ENCODE measurements at places on chromosomes 6 and 20.

GRCh38 chr6:68634726-68635411 is at the start of gene ADGRB3:
Gene ADGRB3 (plus strand): TSS chr6:68635282. CDS start chr6:68638676, 3,394 bp downstream.
- no peak for DNase-seq

- peak; percentile 76 for DNase-seq
Observed at GRCh38 chr6:134640975-134641429, 308.9 kb downstream of the ALDH8A1 start.

DNA sequence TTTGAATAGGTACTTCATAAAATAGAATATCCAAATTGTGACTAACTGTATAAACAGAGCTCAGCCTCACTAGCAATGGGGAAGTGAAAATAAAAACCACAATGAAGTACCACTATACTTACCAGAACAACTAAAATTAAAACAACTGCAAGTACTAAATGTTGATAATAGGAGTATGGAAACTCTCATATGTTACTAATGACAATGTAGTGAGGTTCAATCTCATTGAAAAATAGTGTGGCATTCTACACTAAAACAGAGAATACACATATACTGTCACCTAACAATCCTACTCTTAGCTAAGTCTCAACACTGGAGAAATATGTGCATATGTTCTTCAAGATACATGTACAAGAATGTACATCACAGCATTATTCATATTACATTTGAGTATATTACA is 132.0 kb upstream of the CARMIL1 start:
- no peak for DNase-seq

- no peak for DNase-seq
Observed at GRCh38 chr6:87716928-87717614, 15.0 kb upstream of the AKIRIN2 start.

DNA sequence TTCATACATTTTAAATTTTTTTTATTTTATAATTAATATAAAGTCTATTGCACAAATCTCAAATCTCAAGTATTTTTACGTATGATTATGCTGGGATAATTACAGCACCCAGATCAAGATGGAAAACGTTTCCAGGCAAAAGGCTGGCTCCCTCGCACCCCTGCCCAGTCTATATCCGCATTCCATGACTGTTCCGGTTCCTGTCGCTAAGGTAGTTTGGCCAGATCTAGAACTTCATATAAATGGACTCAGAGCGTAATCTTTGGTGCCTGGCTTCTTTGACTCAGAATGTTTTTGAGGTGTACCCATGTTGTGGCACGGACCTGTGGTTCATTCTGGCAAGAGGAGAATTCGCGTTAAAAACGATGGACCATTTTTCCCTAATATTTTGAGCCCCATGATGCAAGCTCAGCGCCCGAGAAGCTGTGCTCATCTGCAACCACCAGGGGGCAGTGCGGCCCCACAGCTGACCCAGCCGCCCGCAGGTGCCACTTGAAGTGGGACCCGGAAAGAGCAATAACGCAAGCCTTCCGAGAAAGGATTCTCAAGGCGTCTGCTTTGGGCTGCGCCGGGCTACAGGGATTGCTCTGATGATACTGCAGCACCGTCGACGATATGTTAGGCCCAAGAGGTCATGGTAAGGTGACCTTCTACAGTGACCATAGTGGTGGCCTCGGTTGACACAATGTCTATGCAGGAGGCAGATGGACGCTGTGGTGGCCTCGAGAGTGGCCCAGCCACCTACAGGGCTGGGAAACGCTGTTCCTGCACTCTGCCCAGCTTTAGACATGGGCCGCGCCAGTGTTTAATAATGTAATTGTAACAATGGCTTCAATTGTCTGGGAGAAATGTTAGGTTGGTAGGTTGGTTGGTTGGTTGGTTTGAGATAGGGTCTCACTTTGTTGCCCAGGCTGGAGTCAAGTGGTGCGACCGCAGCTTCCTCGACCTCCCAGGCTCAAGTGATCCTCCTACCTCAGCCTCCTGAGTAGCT is 160.1 kb downstream of the ZMYND8 start:
- DNase-seq = peak; percentile 54

GRCh38 chr20:42336576-42336975 is 718.4 kb upstream of the CHD6 start:
- DNase-seq = no peak

DNA sequence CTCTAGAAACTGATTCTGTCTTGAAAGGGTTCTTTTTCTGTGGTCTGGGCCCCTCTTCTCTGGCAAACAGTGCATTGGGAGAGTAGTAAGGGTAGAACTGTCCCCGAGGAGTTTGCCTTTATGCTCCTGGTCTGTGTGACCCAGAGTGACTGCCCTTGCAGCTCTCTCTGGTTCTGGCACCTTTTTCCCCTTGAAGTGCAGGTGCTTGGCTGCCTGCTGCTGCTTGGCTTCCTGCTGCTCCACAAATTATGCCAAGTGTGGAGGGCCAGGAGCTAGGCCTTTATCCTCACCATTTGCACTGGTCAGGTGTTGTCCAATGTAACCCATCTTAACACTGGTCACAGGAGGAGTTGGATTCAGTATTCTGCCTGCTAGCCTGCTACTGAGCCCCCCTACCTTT is 11.2 kb downstream of the KIZ start:
- no peak for DNase-seq

- no peak for DNase-seq
Observed at GRCh38 chr20:2911200-2911599, 37.9 kb downstream of the PTPRA start.

DNA sequence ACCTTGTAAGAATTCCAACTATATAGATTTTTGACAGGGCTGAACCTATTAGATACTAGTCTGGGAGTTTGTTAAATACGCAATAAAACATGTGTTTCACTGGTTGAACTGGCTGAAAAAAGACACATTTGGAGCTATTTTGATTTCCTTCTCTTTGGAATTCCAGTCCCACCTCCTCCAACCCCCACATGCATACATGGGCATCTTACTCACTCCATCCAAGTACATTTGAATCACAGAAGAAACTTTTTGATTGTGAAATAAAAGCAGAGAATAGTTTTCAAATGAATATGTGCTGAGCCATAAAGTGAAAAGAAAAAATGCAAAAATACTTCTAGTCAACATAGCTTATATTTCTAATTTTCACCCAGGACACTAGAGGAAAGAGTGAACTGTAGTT is 33.9 kb upstream of the STXBP5 start:
- no peak for DNase-seq

DNA sequence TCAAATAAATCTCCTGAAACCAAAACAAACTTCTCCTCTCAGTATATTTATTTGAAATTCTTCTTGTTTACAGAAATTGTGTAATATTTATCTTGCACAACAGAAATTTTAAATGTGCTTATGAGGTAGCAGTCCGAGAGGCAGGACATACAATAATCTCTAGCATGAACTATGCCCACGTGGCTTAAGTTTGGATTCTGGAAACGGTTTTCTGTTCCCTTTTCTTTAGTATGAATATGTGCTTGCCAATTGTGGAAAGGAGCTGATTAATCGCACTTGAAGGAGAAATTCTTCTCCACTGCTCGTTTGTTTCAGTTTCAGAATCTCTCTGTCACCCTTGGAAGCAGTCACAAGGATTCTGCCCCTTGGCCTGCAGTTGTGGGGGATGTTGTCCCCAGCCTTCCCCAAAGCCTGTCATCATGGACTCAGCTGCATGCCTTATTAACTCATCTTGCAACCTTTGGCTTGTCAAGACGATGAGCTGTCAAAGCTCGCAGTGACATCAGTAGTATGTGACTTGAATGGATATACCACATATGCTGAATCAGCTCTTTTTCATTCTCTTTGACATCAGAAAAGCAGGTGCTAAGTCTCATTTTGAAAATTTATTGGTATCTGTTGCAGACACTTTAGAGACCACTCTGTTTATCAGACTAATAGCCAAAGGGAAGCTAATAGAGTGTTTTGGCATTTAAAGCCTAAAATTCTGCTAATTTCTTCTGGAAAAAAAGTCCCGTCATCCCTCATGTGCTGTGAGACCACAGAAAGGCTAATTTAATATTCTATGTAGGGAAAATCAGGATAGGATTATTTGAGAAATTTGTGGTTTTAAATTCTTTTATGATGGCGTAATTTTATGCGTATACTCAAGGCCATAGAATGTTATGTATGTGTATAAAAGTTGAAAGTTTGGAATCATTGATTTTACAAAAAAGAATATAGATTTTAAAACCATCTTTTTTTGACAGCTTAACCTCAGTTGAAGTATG is 186.8 kb downstream of the ARID1B start:
- DNase-seq = no peak

GRCh38 chr20:37279820-37280219 is 9.6 kb upstream of the MANBAL start:
- DNase-seq = no peak

DNA sequence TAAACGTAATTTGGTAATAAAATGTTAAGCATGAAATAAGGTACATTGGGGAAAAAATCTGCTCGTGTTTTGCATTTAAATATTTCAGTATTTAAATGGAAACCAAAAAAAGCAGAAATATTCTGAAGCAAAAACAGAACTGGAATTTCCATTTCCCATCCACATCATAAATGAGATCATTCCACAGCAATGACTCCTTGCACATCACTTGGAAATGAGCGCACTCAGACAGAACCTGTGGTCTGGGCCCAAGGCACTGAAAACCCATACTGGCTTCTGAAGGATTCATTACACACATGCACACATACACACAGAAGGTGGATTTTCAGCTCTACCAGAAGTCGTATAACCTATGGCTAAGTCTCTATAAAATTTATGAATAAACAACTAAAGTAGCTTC is 174.8 kb downstream of the IBTK start:
- no peak for DNase-seq

DNA sequence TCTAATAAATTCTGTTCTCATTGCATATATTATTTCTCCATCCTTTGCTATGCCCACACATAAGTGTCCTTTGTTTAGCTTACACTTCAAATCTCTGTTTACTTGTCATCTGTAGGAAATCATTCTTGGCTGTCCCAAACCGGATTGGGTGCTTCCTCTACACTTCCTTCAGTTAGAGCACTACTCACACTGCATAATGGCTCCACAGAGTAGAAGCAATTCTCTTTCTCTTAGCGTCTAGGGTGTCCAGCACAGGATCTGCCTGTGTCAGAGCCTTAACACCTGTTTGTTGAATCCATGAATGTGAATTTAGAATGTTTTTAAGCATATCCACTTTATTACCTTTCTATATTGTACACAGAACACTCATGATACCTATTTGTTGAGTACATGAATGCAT is 87.0 kb upstream of the BMP2 start:
- no peak for DNase-seq

DNA sequence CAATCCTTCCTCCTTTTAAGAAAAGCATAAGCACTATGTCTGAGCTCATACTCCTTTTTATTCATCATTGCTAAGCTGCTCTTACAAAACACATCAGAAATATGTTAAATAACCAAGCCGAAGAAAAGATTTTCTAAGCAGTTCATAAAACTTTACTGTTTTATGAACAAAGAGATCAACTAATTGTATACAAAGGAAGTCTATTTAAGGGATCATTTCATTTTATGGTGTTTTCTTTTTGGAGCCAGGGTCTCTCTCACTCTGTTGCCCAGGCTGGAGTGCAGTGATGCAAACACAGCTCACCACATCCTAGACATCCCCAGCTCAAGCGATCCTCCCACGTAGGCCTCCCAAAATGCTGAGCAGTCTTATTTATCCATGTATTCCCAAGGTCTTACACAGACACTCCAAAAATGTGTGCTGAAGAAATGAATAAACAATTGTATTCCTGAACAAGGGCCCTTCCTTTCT is 9.3 kb downstream of the NUDT3 start:
- DNase-seq = no peak

DNA sequence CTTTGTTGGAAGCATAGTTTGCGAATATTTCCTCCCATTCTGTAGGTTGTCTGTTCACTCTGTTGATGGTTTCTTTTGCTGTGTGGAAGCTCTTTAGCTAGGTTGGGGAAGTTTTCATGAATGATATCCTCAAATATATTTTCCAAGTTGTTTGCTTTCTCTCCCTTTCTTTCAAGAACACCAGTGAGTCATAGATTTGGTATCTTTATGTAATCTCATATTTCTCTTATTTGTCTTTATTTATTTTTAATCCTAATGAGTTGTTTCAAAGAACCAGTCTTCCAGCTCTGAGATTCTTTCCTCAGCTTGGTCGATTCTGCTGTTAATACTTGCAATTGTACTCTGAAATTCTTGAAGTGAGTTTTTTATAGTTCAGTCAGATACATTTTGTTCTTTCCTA is 628.0 kb upstream of the ID4 start:
- no peak for DNase-seq

DNA sequence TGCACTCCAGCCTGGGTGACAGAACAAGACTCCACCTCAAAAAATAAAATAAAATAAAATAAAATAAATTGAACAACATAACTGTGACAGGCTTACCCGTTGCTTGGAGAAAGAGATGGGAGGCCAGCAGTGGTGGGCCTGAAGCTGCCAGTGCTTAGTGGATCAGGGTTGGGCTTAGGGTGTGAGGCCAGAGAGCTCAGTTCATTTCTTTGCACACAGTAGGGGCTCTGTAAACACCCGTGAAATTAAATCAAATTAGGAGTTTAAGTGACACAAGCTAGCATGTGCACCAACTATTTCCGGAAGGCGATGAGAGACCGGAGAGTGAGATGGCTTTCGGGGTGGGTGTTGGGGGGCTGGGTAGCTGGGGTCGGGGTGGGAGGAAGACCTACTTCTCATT is 25.8 kb upstream of the TTPAL start:
- no peak for DNase-seq

- DNase-seq = no peak
Observed at GRCh38 chr6:102736941-102737368, 1343.4 kb downstream of the GRIK2 start.

- DNase-seq = no peak
Observed at GRCh38 chr6:160950507-160950906, 41.1 kb upstream of the MAP3K4 start.

DNA sequence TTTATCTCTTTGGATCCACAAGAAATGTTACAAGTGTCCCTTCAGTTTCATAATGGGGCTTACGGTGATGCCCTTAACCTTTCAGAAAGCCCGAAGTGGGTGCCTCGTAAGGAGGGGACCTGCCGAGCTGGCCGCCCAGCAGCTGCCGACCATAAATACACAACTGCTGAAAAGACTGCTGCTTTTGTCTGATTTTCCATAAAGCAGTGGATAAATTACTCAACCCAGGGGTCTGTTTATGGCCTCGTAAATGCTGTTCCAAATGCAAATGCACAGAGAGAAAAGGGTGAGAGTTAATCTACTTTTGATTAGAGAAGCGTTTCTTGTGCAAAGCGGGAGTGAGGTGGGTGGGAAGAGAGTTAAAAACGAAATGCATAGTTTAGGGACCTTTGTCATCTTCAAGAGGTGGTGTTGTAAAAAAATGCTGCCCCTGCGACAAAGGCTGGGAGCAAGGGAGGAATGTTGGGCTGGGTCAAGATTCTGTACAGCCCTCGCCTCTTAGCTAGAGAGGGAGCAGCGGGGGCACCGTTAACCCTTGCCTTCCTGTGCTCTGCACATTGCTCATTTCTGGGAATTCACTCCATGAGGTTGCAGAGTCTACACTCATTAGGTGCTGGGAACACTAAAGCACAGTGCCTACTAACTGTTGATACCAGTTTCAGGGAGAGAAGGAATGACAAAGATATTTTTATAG is 112.0 kb upstream of the MTHFD1L start:
- no peak for DNase-seq

GRCh38 chr20:5969940-5970339 is 19.5 kb downstream of the MCM8 start:
- no peak for DNase-seq

GRCh38 chr20:45070932-45071632 is 29.8 kb downstream of the KCNS1 start:
- DNase-seq = no peak
